Activated CD4-positive, alpha-beta T cell treated with anti-CD3 and anti-CD28 coated beads for 24 hours (primary cell): ENCODE measurements at places on chromosomes 1 and 21.
A peak's percentile ranks its signal among the peaks of the same experiment; 100 is the strongest.

- DNase-seq: no peak
Observed at GRCh38 chr1:36122062-36123030, 2.7 kb downstream of the COL8A2 start.

- DNase-seq: no peak
Observed at GRCh38 chr1:185438936-185439335, 121.9 kb upstream of the IVNS1ABP start.

DNA sequence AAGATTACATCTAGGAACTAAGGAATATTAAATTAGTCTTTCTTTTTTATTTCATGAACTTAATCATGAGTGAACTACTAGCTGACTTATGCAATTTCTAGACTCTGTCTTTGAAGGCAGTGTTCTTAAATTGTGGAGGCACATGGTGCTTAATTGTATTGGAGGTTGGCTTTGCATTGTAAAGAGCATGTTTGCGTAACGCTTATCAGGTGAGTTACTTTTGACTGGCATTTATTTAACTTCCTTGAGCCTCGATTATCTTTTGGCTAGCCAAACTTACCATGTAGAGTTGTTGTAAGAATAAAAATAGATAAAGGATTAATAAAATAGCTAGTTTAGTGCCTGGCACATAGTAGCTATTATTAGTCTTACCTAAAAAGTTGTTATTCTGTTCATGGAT lies 262.4 kb downstream of the PDE4B start:
- DNase-seq: no peak

GRCh38 chr1:43346636-43347035 lies 9.0 kb downstream of the MPL start:
- DNase-seq: no peak

DNA sequence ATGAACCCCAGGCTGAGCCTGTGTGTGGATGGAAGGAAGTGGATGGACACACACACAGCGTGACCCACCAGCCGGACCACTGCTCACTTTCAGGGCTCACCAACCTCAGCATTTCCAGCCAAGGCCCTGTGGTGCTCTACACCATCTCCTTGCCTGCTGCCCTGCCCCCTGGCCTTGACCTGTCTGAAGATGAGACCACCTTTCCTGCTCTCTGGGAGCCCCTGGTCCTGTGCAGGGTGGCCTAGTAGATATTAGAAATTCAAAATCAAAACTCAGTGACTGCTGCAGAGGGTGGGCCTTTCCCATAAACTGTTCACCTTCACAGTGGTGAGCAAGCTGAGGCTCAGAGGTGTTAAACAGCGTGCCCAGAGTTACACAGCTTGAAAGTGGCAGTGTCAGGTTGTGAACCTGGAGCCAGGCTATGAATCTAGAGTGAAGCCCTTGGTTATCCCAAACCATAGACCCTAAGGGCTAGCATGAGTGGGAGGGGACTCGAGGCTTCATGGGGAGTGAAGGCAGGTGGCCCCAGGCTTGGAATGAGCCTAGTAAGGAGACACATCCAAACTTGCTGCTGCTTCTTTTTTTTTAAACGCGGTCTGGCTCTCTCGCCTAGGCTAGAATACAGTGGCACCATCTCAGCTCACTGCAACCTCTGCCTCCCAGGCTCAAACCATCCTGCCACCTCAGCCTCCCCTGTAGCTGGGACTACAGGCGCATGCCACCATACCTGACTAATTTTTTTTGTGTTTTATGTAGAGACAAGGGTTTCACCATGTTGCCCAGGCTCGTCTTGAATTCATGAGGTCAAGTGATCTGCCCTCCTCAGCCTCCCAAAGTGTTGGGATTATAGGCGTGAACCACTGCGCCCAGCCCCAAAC lies 41.5 kb downstream of the MAN1C1 start:
- DNase-seq: no peak

DNA sequence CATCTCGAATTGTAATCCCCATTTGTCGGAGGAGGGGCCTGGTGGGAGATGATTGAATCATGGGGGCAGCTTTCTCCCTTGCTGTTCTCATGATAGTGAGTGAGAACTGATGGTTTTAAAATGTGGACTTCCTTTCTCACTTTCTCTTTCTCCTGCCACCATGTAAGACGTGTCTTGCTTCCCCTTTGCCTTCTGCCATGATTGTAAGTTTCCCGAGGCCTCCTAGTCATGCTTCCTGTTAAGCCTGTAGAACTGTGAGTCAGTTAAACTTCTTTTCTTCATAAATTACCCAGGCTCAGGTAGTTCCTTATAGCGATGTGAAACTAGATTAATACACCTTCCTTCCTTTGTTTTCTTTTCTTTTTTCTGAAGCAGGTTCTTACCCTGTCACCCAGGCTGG lies 13.9 kb downstream of the DNAJC6 start:
- DNase-seq: no peak

DNA sequence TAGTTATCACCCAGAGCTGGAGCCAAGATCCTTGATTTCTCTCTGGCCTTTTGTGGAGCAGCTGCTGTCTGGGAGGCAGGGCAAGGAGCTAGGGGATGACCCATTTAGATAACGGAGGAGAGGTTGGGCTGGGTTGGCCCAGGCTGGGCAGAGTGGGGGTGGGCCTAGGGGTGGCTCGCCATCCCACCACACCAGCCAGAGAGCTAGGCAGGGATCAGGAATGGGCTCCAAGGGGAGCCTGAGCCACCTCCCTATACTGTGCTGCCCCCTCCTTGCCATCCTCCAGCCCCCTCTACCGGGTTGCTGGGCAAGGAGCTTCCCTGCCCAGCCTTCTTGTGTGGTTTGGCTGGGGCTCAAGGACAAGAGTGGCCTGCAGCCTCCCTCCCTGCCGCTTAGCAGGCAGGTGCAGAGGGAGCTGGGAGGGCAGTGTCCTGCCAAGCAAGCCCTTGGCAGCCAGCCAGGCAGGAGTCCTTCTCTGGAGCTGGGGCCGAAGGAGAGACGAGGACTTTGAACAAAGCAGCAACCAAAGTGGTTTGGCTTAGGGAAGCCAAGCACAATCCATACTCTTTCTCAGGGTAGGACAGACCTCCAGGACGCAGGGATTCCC lies 4.1 kb downstream of the NUAK2 start:
- no peak for DNase-seq

DNA sequence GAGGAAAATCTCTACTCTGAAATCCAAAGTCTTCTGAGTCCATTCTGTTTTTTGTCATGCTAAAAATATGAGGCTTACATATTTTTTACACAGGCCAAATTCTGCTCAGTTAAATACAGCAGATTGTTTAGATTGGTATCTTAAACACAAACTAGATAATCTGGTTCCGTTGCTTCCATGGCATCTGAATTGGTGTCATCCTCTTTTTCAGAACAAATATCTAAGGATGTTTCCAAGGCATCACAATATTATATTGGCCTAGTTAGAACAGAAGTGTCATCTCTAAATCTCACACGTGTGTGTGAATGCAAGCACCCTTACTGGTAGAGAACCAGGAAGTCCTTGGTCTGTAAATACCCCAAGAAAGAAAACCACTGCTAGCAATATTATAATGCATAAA lies 151.2 kb downstream of the NRIP1 start:
- no peak for DNase-seq

- DNase-seq: no peak
Observed at GRCh38 chr1:244815600-244816099, 19.8 kb upstream of the COX20 start.

DNA sequence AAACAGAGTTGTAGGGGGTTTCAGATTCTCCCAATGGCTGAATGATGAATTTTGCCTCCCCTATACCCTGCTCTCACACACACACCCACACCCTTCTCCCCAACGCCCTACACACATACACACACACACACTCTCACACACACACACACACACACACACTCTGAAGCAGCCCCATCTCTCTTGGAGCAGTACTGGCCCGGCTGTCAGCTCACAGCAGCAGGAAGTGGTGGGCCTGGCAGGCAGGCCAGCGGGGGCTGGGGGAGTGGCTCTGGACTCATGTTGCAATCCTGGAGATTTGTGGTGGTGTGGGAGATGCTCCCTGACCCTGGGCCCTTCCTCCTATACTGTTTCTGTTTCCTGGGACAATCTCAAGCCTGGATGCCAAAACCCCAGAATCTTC lies 2.2 kb downstream of the IKBKE start:
- no peak for DNase-seq

GRCh38 chr1:231546693-231547092 lies 18.2 kb downstream of the TSNAX start:
- DNase-seq: no peak

DNA sequence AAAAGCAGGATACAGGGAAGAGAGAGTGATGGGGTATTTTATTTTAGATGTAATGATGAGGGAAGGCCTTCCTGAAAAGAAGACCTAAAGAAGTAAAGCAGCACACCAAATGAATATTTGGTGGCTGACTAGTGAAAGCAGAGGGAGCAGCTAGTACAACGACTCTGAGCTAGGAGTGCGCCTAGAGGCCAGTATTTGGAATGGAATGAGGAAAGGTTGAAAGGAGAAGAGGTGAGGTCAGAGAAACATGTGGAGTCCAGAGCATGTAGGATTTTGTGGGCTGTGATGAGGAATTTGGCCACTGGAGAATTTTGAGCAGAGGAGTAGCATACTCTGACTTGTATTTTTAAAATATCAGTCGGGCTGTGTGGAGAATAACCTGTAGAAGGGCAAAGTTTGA lies 11.8 kb upstream of the RPL5 start:
- DNase-seq: no peak

DNA sequence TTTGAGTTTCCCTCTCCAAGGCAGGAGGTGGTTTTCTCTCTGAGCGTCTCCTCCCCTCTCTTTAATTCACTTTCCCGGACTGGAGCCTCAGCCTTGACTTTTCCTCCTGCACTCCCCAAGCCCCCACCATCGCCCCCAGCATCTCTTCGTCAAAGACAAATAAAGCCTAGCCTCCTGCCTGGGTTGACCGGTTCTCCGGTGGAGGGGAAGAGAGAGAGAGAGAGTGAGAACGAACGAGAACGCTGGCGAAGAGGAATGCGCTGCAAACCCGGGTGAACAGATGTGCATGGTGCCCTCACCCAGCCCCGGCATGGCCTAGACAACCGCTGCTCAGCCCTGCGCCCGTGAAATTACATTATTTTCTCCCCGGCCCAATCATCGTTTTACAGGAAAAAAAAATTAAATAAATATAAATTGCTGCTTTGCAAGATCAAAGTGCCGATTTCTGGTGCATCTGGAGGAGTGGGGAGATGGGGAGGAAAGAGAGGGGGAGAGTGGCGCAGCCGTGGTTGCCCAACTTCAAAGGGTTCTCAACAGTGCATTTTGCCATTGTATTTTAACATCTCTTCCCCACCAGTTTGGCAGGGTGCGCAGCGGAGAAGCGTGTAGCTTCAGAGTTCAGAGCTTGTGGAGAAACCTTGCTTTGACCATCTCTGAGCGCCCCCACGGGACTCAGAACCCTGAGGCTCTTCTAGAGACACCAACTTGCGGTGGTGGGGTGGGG lies 11.4 kb upstream of the TBX15 start:
- DNase-seq: no peak

- no peak for DNase-seq
Observed at GRCh38 chr1:171247501-171247900, 793 bp upstream of the FMO1 start.

DNA sequence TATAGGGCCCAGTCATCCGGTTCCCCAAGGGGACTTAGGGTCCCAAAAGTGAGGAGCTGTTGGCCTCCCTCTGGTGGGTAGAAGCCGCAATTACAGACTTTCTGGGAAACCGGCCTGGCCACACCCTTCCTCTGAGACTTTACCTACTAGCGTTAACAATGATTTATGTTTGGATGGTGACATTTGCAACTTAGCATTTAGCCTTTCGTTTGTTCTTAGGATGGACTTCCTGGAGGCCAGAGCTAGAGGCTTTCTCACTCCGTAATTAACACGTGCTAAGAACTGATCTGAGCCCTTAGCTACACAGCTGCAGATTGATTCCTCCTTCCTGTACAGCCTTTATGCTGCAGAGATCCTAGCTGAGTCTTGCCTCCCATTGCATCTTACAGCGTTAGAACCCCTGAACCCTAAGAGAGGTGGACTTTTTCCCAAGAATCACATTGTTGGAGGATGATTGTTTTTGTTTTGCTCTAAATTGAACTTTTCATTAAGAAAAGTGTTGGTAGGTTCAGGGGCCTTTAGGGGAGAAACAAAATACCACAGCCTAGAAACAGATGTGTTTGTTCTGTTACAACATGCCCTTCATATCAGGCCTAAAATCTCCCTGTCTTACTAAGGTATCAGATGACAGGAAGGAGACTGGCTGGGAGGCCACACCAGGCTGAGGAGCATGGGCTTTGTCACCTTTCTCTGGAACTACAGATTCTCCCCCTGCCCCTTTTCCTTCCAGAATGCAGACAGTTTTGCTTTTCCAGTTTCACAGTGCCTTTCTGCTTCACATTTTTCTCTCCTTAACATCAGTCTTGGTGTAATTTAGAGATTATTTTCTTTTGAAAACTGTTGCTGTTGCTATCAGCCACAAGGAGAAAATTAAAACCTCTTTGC lies 1.9 kb downstream of the S100A11 start:
- peak; percentile 39 for DNase-seq

- no peak for DNase-seq
Observed at GRCh38 chr1:108096089-108096488, 104.1 kb downstream of the SLC25A24 start.

DNA sequence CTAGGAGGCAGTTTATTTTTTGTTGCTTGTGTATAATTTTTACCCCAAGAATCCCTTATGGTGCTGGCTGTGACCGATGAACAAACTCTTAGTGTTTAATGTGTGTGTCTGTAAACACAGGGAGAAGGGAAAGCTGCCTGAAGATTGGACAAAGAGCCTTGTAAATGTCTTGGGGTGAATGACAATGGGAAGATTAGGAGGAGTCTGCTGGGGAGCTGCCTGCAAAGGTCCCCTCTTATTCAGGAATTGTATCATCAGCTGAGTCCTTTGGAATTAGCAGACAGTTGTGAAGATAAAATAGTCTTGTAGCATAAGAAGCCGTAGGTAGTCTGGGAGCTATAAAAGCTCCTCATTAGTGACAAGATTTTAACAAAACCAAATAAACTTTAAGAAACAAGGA lies 88.4 kb downstream of the RUNX1 start:
- DNase-seq: no peak

DNA sequence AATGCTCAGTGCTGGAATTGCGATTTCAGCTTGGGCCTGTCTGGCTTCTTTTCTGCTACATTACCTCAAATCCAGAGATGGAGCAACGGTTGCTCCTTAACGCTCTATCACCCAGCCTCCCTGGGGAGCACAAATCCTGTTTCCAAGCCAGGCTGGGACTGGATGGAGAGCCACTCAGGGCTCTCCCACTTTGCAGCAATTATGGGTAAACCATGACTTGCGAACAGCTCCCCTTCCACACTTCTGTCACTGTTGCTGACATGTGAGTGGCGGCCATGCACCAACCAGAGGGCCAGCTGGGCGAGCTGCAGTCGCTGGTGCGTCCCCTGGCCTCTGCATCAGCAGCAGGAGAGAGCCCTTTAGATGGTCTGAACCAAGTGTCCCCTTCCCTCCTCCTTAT lies 65.1 kb upstream of the RAB4A start:
- DNase-seq: no peak

- no peak for DNase-seq
Observed at GRCh38 chr1:43270421-43271095, 775 bp downstream of the TMEM125 start.
